ENCODE measurements at places on chromosomes 5 and 9.
A peak's percentile ranks its signal among the peaks of the same experiment; 100 is the strongest.

- DNase-seq = peak; percentile 77
These were observed 85.9 kb downstream of the SETX start for GRCh38 chr9:132268725-132269352.

DNA sequence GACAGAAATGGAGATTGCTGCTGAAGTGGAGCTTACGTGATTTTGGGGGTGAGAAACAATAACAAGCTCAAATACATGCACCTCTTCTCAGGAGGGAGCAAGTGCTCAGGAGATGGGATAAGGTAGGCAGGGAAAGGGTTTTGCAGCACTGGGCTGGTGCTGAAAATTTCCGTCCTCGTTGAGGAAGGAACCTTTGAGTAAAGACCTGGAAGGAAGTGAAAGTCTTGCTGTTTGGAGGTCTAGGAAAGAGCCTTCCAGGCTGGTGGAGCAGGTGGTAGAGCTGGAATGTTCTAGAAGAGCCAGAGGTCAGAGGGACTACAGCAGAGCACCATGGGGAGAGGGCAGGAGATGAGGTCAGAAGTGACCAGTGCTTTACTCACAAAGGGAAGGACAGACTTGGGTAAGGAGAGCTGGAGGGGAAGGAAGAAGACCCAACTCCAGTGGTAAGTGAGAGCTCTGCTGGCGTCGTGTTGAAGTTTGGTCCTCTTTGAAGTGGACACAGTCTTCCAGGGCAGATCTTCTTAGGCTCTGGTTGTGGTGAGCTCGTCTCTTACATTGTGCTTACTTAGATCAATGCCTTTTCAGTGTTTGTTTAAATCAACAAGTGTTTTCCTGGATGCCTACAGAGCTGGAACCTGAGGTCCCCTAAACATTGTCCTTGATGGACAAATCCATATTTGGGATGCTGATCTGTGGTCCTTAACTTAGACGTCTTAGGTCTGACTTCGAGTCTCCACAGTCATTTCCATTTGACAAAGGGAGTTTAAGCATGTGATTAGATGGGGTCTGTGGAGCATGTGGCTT, 21.0 kb downstream of the ANKRD33B start:
- DNase-seq = no peak

DNA sequence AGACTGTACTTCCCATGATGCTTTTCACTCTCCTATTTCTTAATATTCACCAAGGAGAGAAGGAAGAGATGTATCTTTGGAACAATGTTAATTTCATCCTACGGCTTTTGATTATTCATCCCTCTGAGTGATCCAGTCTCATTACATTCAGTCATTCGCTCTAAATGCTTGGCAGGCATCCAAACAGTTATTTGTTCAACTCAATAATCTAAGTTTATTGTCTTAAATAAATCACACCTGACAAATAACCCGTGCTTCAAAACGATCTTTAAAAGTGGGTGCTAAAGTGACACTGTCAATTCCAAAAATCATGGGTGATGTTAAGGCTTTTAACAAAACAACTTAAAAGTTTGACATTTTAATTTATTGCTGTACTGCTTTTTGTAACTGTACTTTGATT, 233.1 kb downstream of the RASEF start:
- no peak for DNase-seq

GRCh38 chr9:33439731-33440130, 7.7 kb downstream of the AQP3 start:
- no peak for DNase-seq

DNA sequence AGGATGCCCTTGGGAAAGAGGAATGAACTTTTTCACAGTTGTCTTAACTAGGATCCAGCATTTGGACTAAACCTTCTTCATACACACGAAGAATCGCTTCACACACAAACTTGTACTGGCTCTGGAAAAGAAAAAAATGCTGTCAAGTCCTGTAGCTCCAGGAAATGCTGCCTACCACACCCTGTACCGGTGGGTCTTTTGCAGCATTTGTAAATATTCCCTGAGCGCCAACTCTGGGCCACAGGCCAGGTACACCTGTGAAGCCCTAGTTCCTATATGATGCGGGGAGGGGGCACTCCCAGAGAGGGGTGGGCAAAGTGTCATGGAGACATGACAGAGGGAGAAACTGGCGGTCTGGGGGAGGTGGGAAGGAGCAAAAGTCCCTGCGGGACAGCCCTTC, 58.7 kb upstream of the EPB41L4B start:
- DNase-seq = no peak

- no peak for DNase-seq
These were observed 669.9 kb downstream of the MTRR start for GRCh38 chr5:8538821-8539220.

DNA sequence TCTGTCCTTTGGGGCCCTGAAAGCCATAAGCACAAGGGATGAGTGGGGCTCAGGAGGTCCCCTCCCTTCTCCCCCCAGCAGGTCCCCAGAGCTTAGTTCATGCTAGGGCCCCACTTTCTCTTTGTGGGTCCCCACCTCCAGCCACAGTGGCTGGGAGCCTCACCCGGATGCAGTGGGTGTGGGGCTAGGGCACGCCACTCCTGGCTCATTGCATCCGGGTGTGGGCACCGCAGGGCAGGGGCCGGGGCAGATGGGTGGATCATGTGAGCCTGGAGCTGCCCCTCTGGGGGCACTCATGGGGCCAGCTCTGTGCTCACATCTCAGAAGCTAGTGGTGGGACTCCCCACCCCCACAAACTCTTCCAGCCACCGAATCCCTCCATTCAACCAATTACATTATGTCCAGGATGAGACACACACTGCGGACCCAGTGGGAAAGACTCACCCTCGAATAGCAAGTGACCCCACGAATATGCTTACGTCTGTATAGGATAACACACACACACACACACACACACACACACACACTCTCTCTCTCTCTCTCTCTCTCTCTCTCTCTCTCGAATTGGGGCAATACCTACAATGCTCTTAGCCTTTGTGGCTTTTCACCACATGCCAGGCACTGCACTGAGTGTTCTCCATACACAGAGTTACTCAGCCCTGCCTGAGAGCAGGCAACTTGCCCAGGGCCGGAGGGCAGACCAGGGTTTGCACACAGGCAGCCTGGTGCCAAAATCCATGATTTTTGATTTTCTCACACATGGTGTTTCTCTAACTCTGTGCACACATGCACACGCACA, 16.8 kb upstream of the PHYKPL start:
- no peak for DNase-seq

- DNase-seq = no peak
These were observed 96.5 kb downstream of the PRRT1B start for GRCh38 chr9:131641618-131642495.

GRCh38 chr5:157923765-157924164, 64.8 kb upstream of the CLINT1 start:
- no peak for DNase-seq

DNA sequence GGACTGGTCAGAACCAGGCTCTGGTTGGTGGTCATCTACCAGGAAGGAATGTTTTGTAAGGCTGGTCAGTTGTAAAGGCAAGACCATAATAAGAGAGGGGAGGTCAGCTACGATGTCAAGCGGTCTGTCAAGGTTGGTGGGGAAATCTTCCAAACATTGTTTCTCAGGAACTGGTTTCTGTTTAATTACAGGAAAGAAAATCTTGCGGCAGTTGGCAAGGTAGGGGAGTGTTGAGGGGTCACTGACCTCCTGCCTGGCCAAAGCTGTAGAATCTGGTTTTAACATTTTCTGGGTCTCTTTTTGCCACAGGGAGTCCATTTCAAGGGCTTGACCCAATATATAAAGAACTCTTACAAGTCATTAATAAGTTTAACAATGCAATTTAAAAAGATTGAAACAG, 39.0 kb upstream of the BARX1 start:
- no peak for DNase-seq

DNA sequence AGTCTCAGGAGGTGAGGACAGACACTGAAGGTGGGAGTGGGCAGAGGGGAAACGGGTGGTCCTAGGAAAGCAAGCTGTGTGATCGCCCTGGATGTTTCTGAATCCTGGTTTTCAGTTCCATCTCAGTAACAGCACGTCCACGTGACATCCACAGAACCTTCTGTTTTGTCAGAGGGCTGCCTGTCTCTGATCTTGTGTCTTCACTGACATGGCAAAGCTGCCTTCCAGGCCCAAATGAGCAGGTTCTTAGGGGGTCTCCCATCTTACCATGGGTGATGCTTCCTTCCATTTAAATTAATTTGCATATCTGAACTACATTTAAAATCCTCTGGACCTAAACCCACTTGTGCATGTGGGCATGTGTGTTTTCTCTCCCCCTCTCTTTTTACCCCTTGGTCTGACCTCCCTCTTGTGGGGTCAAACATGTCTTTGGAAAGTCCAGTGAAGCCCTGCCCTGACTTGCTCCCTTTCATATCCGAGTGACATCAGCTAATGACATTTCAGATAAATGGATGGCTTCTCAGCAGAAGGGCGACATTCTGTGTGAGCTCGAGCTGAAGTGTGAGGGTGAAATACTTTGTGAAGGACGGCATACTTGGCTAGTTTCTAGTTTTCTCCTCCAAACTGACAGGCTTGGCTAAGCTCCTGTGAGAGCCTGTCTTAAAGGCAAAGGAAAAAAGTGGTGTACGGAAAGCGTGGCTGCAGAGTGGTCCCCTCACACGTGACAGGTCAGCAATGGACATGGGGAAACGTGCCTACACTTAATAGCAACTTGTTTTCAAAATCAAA, 204.8 kb upstream of the S1PR3 start:
- DNase-seq = no peak

DNA sequence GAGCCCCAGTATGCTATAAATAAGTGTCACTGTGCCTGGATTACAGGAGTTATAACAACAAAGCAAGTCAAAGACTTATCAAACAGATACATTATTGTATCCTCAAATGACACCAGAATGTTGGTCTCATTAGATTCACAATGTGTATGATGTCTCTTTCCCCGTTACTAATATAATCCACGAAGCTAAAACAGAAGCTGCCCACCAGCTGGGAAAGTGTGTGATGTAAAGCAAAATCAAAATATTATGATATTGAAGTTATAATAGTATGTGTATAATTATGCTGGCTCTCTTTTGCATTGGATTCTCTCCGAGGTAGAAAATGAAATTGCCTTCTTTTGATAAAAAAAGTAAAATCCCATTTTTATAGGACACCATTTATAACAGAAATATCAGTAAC, 127.3 kb upstream of the MAN2A1 start:
- DNase-seq = no peak

DNA sequence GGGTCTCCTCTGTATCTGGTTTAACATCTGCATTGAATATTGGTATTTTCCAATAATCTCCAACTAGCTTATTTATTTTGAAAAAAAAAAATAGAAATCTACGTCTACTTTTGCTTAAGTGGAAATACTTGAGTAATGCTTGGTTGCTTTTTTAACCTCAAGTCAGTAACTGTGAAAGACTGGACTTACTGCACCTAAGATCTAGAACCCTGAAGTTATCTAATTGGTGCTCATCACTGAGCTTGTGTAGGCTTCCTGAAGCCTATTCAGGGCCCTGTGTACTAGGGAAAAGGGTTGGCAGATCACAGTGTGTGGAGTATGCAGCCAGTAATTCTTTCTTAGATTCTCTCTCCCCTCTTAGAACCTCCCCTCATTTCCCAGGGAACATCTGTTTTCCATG, 16.2 kb downstream of the SLC1A1 start:
- DNase-seq = no peak

DNA sequence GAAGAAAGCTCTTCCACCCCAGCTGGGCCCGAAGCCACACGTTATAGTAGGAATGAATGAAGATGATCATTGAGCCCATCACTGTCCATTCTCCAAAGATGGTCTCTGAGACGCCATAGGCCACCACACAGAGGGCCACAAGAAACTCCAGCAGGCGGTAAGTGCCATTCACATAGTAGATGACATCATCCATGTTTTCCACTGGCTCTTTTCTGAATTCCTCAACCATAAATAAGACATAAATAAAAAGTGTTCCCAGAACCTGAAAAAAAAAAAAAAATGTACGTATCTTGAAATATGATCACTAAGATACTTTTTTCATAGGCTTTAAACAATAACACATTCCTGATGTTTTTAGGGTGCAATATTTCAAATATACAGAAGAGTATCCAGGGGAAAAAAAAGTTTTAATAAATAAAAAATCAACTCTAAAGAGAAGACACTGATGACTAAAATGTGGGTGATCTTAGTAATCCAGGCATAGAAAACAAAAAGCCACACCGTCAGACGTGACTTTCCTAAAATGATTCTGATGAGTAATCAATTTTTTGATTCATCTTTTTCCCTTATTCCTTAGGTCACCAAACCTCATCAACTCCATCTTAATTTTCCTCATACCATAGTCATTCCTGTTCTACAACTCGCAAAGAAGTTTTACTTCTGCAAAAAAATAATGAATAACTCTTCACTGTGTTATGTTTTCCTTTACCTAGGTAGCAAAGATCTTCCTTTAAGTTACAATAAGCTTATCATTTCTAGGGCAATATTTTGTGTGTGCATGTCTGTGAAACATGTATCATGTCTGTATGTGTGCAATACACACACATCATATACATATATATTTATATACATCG, 47.8 kb downstream of the RNF145 start:
- no peak for DNase-seq

- no peak for DNase-seq
These were observed 81.1 kb upstream of the EPB41L4B start for GRCh38 chr9:109401990-109402318.

- no peak for DNase-seq
These were observed 93.5 kb upstream of the FBXL7 start for GRCh38 chr5:15406478-15406877.

GRCh38 chr5:111950660-111951059, 193.7 kb upstream of the NREP start:
- DNase-seq = no peak

DNA sequence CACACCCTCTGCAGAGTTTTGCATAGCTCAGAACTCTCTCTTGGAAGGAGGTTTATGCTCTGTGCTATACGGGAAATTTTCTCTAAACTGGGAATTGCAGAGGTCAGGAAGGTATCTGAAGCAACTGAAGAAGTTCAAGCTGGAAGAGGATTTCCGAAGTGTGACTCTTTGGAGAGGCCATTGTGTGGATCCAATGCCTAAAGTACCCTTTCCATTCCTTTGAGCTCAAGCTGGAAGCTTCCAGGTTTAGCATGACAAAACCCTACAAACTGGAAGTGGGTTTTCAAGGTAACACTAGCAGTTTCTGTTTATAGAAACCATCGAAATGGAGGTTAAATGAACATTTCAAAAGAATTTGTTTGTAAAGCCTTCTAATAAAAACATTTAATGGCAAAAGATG, 187.1 kb downstream of the CFAP90 start:
- DNase-seq = no peak

- DNase-seq = no peak
These were observed 35.6 kb downstream of the ABHD17B start for GRCh38 chr9:71875345-71875744.

GRCh38 chr9:121393318-121393717, 23.3 kb upstream of the STOM start:
- DNase-seq = no peak

DNA sequence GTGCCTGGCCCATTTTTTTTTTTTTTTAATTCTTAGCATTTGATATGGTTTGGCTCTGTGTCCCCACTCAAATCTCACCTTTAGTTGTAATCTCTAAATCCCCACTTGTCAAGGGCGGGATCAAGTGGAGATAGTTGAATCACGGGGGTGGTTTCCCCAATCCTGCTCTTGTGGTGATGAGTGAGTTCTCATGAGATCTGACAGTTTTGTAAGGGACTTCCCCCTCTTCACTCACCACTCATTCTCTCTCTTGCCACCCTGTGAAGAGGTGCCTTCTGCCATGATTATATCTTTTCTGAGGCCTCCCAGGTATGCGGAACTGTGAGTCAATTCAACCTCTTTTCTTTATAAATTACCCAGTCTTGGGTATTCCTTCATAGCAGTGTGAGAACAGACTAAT, 27.2 kb downstream of the NDUFAF2 start:
- DNase-seq = no peak
